ENCODE measurements at places on chromosomes 2 and 18. TPM values are rescaled to one million over a fixed set of nuclear protein-coding genes. Genes with fewer than 3 reads are reported as not detected.

The POTEI gene
- 2.8 TPM for total RNA-seq

The SERPINB3 gene
- not detected for total RNA-seq

The ASAP2 gene
- total RNA-seq: 18.2 TPM

The CCDC141 gene
- under 0.01 TPM for total RNA-seq

The DIPK1C gene
- total RNA-seq: not detected

The GPBAR1 gene
- total RNA-seq: not detected

The HJURP gene
- 32.4 TPM for total RNA-seq

The SMPD4 gene
- total RNA-seq: 23.0 TPM

The AP1S3 gene
- total RNA-seq: 1.9 TPM

The RFX8 gene
- total RNA-seq: not detected

The LIMS3 gene
- not detected for total RNA-seq

The MARCO gene
- total RNA-seq: not detected

The CPO gene
- not detected for total RNA-seq

The DPP10 gene
- total RNA-seq: not detected

The EPB41L3 gene
- total RNA-seq: 5.2 TPM

The LTBP1 gene
- total RNA-seq: 1.2 TPM

The SIX2 gene
- total RNA-seq: not detected

The CHRNA1 gene
- not detected for total RNA-seq

The ITGA6 gene
- 179 TPM for total RNA-seq

The TMEM247 gene
- not detected for total RNA-seq

The LYPD6 gene
- total RNA-seq: 0.53 TPM

The ETAA1 gene
- 15.5 TPM for total RNA-seq

The SLC38A11 gene
- not detected for total RNA-seq

The PUS10 gene
- 2.1 TPM for total RNA-seq

The LOXHD1 gene
- not detected for total RNA-seq

The PLGLB1 gene
- 0.13 TPM for total RNA-seq

The SKA1 gene
- 21.3 TPM for total RNA-seq

The SERPINB11 gene
- not detected for total RNA-seq

The GYPC gene
- total RNA-seq: 94.1 TPM

The ASB18 gene
- total RNA-seq: not detected

The ANKRD53 gene
- 0.05 TPM for total RNA-seq

The RALB gene
- 22.4 TPM for total RNA-seq

The SPC25 gene
- 9.7 TPM for total RNA-seq

The HSPD1 gene
- total RNA-seq: 308 TPM

The GULP1 gene
- total RNA-seq: 49.0 TPM

The ZNF521 gene
- 10.4 TPM for total RNA-seq

The RELCH gene
- total RNA-seq: 13.7 TPM

The TRIM43 gene
- 0.29 TPM for total RNA-seq

The NR4A2 gene
- 7.6 TPM for total RNA-seq

The MYCN gene
- total RNA-seq: 0.08 TPM

The FAM228A gene
- not detected for total RNA-seq

The AQP12B gene
- not detected for total RNA-seq

The NT5C1B gene
- not detected for total RNA-seq

The XRCC5 gene
- total RNA-seq: 236 TPM

The SERPINB12 gene
- not detected for total RNA-seq

The ST8SIA5 gene
- total RNA-seq: 0.38 TPM

The NETO1 gene
- total RNA-seq: 2.1 TPM

The C2orf66 gene
- total RNA-seq: 0.15 TPM

The FHL2 gene
- 56.7 TPM for total RNA-seq

The HOXD13 gene
- 5.3 TPM for total RNA-seq

The CCDC150 gene
- 9.7 TPM for total RNA-seq

All from A375 (cell line).